ENCODE measurements at places on chromosomes 1 and 21. TPM values are rescaled to one million over a fixed set of nuclear protein-coding genes. Genes with fewer than 3 reads are reported as not detected.

DNA sequence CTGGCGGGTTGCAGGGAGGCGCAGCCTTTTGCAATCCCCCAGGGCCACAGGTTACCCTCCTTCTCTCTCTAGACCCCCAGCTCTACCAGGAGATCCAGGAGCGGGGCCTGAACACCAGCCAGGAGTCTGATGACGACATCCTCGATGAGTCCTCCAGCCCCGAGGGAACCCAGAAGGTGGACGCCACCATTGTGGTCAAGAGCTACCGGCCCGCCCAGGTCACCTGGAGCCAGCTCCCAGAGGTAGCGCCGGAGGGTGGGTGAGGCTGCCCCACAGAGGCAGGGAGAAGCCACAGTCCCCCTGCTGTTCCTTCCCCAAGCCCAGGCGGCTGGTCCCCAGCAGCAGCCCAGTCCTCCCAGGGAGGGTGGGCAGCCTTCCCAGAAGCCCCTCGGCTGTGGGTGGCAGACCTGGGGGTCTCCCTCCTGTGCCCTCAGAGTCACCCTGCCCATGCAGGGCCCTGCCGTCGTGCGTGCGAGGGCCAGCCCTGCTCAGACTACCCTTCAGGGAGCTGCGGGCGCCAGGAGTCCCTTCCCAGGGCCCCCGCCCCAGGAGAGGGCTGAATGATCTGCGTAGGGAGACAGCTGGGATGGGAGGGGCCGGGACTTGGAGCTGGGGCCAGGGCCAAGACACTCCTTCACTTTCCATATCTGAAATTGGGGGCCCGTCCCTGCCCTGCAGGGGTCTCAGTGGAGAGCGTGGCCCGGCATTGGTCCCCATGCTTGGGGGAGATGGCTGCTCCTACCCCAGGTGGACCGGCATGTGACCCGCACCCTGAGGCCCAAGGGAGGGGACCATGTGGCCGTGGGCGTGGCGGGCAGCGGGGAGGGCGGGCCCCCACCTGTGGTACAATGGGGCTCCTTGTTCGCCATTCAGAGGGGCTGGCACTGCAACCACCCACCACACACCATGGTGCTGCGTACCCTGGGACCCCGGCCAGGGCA, 12.9 kb downstream of the ARHGEF16 start:
- no peak for DNase-seq

DNA sequence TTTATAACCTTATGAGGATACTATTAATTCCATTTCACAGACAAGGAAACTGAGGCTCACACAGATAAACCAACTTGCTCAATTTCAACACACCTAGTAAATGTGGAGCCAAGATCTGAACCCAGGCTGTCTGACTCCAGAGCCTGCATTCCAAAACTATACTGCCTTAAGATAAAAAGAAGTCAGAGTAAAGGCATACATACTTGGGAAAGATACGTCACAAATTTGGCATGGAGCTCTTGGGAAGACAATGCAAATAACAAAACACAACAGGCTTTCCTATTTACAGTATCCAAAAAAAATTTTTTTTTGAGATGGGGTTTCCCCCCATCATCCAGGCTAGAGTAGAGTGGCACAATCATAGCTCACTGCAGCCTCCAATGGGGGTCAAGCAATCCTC, 5.9 kb downstream of the AKT3 start:
- DNase-seq, result no peak

DNA sequence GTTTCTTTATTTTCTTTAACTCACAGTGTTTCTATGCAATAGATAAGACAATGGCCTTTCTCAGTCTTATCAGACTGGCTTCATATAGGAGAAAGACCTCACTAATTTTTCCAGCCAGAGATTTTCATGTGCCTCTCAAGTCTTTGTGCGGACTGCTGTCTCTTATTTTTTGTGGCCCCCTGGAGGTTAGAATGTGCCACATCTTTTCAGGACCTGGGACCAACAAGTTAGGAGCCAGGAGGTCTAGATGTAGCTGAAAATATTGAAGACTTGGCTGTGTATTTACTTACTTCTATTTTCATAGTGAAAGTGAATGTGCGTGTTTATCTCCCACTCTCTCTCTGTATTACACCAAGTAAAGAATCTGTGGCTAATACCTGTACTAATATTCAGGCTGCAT, 42.1 kb upstream of the CFHR3 start:
- no peak for DNase-seq

- peak; percentile 51 for DNase-seq
Measured at GRCh38 chr1:28510273-28510969, 4.6 kb downstream of the RCC1 start.

- no peak for DNase-seq
Measured at GRCh38 chr1:61088163-61088974, 6.0 kb downstream of the NFIA start.

- DNase-seq, result no peak
Measured at GRCh38 chr1:204274446-204274845, 60.7 kb upstream of the GOLT1A start.

DNA sequence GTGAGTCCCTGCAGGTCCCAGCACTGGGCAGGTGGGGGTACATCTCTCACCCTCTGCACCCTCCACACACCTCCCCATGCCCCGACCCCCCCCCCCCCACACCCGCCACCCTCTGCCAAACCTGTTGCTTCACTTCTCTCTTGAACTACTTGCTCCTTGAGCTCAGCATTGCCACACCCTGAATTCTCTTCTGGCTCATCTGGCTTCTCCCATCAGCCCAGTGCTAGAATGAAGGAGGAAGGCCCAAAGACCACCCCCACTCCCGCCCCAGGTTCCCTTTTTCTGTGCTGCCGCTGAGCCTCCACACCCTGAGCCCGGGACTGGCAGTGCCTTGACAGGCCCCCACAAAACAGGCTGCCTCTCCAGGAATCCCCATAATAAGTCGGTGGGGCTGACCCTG, 6.4 kb upstream of the TNNI1 start:
- DNase-seq, result no peak

- DNase-seq, result no peak
Measured at GRCh38 chr1:116167625-116168276, 56.6 kb downstream of the MAB21L3 start.

GRCh38 chr21:17903029-17903806, 84.1 kb upstream of the C21orf91 start:
- DNase-seq, result peak; percentile 47

DNA sequence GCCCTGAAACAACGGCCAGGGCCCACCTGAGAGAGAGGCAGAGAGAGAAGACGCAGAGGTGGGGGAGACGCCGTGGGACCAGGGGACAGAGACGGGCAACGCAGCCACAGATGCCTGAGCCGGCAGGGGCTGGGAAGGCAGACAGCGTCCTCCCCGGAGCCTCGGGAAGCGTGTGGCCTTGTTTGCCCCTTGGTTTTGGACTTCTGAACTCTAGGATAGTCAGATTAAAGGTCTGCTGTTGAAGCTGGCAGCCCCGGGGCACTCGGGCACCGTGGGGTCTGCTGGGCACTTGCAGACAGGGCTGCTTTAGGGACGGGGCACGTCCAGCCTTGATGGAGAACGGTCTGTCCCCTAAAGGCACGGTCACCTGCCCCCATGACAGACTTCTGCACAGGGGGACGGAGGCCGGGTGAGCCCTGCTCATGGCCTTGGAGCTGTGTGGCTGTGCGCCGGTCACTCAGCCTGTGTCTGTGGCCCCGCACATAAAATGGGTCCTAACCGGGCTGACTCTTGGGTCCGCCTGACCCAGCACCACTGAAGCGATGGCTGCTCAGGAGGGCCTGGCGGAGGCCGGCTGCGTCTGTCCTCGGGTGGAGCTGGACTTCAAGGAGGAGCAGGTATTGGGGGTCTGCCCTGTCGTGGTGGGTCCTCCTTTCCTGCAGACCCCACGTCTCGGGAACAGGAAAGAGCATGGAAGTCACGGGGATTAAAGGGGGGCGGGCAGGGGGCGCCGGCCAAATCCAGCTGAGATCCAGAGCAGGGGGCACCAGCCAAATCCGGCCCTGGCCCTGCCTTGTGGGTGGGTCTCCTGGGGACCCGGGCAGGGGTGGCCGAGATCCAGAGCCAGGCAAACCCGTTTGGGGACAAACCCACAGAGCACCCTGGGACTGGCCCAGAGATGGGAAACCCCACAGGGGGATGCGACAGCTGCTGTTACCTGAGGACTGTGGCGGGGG, 9.6 kb upstream of the RNF223 start:
- DNase-seq, result no peak

- no peak for DNase-seq
Measured at GRCh38 chr1:119617751-119618691, 30.0 kb downstream of the ZNF697 start.

GRCh38 chr1:99315305-99315704, 51.0 kb downstream of the PLPPR4 start:
- no peak for DNase-seq

GRCh38 chr1:74835051-74835450, 102.1 kb downstream of the TYW3 start:
- peak; percentile 93 for DNase-seq

- DNase-seq, result no peak
Measured at GRCh38 chr1:53139951-53140361, 2.5 kb downstream of the SLC1A7 start.

DNA sequence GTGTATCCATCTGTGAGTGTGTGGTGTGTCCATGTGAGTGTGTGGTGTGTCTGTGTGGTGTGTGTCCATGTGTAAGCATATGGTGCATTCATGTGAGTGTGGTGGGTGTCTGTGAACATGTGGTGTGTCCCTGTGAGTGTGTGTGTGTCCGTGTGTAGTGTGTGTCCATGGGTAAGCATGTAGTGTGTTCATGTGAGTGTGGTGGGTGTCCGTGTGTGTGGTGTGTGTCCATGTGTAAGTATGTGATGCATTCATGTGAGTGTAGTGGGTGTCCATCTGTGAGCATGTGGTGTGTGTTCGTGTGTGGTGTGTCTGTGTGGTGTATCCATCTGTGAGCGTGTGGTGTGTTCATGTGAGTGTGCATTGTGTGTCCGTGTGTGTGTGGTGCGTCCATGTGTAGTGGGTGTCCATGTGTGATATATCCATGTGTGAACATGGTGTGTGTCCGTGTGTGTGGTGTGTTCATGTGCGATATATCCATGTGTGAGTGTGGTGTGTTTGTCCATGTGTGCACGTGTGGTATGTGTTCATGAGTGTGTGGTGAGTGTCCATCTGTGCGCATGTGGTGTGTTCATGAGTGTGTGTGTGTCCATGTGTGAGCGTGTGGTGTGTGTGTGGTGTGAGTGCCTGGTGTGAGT, 12.3 kb downstream of the SLC19A1 start:
- DNase-seq, result no peak

GRCh38 chr1:23774174-23774880, 3.9 kb upstream of the PITHD1 start:
- no peak for DNase-seq

GRCh38 chr1:207059881-207060280, 6.8 kb downstream of the PFKFB2 start:
- no peak for DNase-seq

DNA sequence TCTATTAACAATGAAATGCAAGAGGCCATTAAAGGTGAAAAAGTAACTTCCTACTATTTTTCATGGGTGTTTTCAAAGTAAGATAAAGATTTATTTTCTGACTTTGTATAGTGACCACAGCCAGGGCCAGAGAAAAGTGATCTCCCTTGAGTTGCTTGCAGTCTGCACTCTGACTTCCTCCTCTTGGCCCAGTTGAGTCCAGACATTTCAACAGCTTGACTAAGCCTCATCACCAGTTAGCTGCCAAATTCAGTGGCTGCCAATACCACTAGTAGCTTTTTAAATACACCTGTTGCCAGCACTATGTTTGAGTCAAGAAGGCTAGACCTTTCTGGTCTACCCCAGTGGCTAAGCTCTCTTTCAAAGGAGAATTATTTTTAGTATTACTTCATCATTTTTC, 3.7 kb upstream of the NEK7 start:
- DNase-seq, result no peak

- DNase-seq, result no peak
Measured at GRCh38 chr1:227548448-227548847, 14.9 kb upstream of the ZNF678 start.

- DNase-seq, result no peak
Measured at GRCh38 chr21:38220270-38220737, 36.5 kb upstream of the KCNJ15 start.

GRCh38 chr1:174519844-174520243, 72.1 kb downstream of the GPR52 start:
- DNase-seq, result no peak

DNA sequence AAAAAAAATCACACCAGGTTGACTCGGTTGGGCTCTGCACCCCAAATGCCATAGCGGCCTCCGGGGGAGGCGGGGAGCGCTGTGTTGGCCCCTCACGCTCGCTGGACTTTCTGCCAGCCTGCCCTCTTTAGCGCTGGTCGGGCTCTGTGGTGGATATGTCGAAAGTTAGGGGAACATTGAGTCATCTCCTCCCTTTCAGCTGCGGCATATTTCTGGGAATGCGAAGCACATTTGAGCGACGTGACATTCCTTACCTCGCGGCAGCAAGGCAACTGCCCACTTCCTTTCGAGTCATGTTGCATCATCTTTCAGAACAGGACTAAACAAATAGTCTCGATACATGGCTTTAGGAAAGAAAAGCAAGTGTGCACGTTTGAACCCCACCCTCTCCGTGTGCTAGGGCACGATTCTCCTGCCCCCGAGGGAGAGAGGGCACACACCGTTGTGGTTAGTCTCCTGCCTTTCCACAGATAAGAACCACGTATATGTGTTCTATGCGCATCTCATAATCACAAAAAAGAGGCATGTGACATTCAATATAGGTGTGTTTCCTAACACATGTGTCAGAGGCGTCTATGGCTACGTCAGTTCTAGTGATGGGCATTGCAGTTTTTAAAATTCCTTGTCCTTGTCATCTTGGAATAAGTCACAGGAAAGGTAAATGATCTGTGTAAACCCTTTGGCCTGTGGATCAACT, 105.9 kb upstream of the SLC45A1 start:
- peak; percentile 100 for DNase-seq

DNA sequence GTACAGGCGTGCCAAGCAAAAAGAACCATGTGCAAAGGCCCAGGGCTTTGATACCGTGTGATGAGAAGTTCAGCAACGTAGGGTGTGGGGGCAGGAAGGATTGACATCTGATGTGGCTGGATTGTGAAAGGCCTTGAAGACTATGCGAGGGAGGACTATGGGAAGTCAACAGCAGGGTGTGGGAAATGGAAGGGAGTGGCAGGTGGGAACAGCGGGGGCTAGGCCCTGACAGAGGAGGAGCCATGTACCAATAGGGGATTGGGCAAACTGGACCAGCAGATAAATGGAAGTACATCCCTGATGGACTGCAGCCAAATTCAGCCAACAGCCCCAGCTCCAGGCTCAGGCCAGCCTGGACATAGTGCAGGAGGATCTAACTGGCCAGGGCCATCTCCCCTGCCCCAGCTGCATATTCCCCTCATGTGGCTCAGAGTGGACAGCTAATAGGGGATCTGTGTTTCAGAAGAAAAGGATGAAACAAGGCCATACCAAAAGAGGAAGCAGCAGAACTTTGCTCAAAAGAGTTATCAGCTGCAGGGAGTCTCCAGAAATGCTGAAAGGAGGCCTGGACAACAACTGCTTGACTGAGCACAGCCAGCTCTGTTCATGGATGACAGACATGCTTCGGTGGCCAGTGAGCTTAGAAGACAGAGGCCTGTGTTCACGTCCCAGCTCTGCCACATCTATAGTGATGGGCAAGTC, 140.2 kb upstream of the SGIP1 start:
- no peak for DNase-seq

GRCh38 chr21:15250384-15250783, 185.6 kb upstream of the NRIP1 start:
- DNase-seq, result no peak

The TP73 gene
- 2.0 TPM for total RNA-seq

The KIF21B gene
- total RNA-seq, result 2.4 TPM

The TMEM269 gene
- total RNA-seq, result 0.04 TPM

The FHAD1 gene
- total RNA-seq, result 0.17 TPM

The TSPAN2 gene
- 3.7 TPM for total RNA-seq

The PDZK1 gene
- total RNA-seq, result not detected

The MRPS6 gene
- total RNA-seq, result 26.8 TPM

The CHD1L gene
- 34.0 TPM for total RNA-seq

The TMPRSS15 gene
- 1.4 TPM for total RNA-seq

The ALG14 gene
- total RNA-seq, result 1.4 TPM

The EPHA10 gene
- total RNA-seq, result not detected

The MFAP2 gene
- 15.8 TPM for total RNA-seq

The MIXL1 gene
- total RNA-seq, result not detected

All from H4 (cell line).